Stimulated activated CD4-positive, alpha-beta T cell treated with anti-CD3 and anti-CD28 coated beads, TNF-alpha, amount 100 ng/mL, for 48 hours (primary cell): ENCODE measurements at places on chromosomes 2 and 18.

GRCh38 chr18:78896111-78896905, 83.3 kb upstream of the SALL3 start:
- no peak for DNase-seq

DNA sequence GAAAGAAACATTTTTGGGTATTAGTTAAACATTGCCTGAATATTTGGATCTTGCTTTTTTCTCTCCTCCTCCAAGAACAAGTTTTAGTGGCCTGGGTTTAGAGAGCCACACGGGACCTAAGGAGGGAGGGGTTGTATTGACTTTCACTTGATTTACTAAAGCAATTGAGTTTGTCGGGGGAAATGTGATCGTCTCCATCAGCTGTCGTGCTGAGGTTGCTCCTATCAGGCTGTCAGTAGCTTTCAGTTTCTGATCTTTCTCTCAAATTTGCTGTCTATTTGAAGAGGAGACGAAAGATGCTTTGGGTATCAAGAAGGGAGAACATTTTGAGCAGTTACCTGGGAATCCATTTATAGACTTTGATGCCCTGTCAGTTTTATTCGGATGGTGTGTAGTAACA, 106.0 kb downstream of the SETBP1 start:
- DNase-seq: no peak

GRCh38 chr18:42296192-42296591, 341.2 kb downstream of the PIK3C3 start:
- no peak for DNase-seq

DNA sequence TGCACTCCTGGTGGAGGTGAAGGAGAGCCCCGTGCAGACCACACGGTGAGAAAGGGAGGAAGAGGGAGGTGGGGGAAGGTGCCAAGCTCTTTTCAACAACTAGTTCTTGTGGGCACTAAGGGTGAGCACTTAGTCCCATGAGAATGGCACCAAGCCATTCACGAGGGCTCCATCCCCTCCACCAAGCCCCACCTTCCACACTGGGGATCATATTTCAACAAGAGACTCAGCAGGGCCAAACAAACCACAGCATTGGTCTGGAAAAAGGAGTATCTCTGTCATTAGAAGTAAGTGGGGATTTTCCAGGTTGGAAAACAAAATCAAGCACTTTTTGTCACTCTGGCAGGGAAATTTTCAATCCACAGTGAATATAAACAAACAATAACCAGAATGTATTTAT, 38.4 kb downstream of the ZAP70 start:
- DNase-seq: no peak

DNA sequence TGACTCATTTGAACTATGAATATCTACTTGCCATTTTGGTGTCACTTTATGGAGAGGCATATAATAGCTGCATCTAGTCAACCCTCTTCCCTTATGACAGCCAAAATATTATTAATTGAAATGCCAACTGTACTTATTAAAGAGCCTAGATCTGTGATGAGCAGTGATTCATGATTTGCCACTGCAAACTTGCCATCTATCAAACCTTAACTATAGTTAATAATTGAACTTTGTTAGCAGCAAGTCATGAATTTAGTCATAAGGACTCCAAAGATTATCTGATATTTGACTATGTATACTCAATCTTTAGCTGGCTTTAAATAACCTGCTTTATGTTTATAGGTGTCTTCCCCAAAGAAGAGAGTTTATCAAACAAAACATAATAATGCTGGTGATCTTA, 116.4 kb upstream of the VWC2L start:
- DNase-seq: no peak

DNA sequence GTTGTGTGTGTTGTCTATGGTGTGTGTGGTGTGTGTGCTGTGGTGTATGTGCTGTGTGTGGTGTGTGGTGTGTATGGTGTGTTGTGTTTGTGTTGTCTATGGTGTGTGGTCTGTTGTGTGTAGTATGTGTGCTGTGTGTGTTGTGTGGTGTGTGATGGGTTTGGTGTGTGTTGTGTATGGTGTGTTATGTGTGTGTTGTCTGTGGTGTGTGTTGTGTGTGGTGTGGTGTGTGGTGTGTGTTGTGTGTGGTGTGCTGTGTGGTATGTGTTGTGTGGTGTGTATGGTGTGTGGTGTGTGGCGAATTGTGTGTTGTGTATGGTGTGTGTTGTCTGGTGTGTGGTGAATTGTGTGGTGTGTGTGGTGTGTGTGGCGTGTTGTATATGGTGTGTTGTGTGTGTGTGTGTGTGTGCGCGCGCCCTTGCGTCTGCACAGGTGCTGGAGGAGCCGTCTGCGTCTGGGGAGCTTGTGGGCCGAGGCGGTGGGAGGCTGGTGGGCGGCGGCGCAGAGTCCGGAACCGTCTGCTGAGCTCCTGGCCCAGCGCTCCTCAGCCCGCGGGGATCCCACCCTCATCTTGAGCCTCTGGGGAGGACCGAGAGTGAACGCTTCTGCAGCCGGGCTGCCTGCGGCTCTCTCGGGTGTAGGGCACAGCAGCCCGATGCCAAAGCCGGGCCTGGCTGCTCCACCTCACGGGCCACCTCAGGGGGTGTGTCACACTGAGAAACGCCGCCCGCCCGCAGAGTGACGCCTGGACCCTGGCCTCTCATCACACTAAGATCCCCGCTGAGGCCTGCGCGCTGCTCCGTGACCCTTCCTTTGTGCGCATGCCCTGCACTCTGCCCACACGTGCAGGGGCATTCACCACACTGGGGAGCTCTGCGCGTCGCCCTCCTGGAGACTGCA, 8.8 kb upstream of the ADI1 start:
- DNase-seq: no peak

GRCh38 chr18:35933982-35934381, 38.5 kb upstream of the RMP24 start:
- no peak for DNase-seq

- no peak for DNase-seq
Measured at GRCh38 chr2:116819355-116819754, 995.1 kb upstream of the DDX18 start.
